ENCODE measurements at places on chromosomes 7 and 10.

DNA sequence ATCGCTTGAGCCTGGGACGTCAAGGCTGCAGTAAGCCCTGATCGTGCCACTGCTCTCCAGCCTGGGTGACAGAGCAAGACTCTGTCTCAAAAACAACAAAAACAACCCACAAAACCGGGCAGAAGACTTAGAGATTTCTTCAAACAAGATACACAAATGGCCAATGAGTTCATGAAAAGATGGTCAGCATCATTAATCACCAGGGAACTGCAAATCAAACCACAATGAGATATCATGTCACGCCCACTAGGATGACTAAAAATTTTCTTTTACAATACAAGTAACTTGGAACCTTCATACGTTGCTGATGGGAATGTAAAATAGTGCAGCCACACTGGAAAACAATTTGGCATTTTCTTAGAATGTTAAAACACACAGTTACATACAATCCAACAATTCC is 77.3 kb upstream of the GRID1 start:
- DNase-seq, result no peak

DNA sequence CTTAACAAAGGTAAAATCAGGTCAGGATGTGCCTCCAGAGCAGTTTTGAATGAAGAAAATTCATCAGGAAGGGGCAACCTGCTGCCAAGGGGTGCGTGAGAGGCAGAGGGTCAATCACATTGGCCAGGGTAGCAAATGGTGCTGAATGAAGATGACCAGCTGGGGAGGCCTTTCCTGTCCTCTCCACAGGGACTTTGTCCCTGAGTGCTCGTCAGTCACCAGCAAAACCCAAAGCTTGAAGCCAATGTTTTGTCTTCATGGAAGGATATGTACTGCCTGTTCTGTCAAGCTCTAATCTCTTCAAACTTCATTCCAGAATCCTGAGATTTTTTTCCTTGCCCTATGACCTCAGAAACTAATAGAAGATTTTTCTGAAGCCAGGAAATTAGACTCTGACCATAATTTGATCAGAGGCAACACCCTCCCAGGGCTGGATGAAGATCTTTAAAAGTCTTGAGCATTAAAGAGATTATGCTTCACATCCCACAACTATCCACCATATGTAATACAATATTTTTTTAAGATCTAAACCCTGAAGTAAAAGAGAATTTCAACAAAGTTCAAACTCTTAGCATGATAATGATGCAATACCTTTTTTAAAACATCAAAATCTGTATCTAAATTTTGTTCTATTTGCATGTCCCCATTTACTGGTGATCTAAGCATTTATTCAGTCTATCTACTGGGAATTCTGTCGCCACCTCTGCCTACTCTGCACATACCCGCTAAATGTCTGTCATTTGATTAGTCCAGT is 243.0 kb downstream of the SNX13 start:
- no peak for DNase-seq

- no peak for DNase-seq
These were observed 277.5 kb downstream of the PLXNA4 start for GRCh38 chr7:132298790-132299189.

GRCh38 chr7:46850563-46851330 is 731.2 kb downstream of the TNS3 start:
- no peak for DNase-seq

DNA sequence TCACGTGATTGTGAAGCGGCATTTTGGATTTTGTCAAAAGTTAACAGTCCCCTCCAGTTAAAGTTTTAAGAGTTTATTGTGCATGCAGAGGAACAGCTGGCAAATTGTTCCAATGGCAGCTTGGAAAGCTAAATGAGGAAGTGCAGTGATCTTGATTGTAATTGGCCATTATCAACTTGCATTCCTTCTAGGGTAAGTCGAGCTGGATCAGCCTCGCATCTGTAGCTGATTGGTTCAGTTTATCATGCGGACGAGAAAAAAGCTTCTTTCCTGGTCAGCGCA is 566 bp downstream of the ZNF789 start:
- no peak for DNase-seq

- no peak for DNase-seq
These were observed 36.7 kb downstream of the IRF5 start for GRCh38 chr7:128974241-128974934.

GRCh38 chr10:78258323-78259030 is 224.8 kb downstream of the RPS24 start:
- no peak for DNase-seq

GRCh38 chr10:22505911-22506685 is 160.8 kb downstream of the SPAG6 start:
- no peak for DNase-seq

DNA sequence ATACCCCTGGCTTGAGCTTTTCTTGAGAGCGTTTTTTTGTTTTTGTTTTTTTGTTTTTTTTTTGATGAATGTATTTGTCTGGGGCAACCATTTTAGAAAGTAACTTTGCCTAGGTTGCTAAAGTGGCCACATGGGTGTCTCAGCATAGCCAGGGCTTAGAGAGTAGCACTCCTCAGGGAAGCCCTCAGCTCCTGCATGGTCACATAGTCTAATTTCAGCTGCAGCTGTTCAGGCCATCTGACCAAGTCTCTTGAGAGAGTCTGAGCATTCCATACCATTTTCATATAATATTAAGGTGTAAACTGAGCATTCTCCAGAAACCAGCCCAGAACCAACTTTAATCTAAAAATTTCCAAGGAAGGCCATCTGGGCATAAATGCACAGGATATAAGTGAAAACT is 186.4 kb downstream of the NPSR1 start:
- DNase-seq, result no peak

Data from stimulated activated CD4-positive, alpha-beta T cell treated with anti-CD3 and anti-CD28 coated beads, TNF-alpha, amount 100 ng/mL, for 1 hour (primary cell).